ENCODE measurements at places on chromosomes 13 and 19.

DNA sequence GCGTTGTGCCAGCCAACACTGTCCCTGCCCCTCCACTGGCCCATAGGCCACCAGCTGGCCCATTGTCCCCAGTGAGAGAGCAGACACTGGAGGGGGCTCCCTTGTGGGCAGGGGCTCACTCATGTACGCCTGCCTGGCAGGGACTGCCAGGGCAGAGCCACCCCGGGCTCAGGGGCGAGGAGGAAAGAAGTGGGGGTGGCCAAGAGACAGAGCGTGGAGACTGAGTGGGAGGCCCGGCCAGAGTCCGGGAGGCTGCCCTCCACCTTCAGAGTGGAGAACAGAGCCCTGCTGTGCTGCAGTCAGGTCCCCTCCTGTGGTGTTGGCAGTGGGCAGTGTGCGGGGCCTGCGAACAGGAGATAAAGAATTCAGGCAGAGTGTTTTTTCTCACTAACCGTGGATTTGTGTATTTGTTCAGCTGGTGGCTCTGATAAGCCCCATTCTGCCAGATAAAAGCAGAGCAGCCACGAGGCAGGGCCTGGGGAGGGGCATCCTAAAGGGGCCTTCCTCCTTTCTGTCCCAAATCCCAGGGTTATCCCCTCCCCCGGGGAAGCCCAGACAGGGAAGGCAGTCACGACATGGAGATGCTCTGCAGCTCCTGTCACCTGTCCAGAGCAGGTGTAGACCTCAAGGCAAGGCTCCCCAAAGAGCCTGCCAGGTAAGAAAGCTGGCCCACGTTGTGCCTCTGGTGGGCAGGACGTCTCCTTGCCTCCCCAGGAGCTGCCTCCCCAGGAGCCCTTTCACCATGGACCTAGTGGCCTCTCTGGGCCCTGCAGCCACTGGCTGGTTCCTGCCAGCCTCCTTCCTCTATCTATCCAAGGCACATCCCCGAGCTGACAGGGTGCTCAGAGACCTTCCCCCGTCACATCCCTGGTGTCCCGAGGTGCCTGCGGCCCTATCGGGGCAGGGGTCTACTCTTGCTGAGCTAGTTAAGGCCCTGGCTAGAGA lies 33.0 kb downstream of the LYL1 start:
- no peak for DNase-seq

DNA sequence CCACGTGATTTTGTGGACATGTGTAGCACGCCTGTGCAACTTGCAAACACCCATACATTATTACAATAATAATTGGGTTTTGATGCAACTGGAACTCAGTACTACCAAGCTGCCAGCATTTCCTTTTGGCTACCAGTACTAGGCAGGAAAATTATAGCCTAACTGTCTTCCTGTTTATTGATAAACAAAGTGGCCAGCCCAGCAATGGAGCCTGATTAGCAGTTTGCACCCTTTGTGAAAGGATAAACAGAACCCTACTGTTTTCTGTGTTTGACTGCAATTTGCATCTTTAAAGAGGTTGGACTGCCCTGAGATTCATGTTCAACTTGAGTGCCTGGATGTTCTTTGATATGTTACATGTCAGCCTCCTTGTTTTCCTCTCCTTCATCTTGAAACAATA lies 173.9 kb downstream of the ZIC5 start:
- DNase-seq: no peak

DNA sequence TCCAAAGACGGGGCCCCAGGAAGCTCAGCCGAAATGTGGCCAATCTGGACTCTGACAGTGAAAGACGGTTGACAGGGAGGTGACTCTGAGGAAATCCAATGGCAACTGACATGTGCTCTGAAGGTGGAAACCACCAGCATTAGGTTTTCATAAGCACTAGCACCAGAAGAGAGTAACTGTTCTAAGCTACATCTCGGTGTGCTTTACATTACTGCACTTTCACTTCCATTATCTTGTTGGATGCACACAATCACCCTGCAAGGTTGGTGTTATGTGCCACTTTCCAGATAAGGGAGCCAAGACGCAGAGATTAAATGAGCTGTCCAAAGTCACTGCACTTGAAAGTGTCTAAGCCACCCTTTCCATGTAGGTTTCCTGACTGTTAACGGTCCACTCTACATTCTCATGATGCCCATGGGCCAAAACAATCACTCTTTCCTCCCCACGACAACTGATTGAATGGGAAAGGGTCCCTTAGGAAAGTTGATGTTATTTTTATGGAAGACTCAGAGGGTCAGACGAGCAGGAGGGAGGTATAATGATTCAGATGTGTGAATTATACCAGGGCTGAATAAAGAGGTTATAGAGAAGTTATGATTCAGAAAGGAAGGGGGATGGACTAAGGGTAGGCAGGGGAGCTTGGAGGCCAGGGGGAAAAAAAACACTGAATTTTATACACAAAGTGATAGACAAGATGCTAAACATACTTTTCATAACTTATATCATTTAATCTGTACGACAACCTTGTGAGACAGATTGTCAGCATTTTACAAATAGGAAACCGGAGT lies 52.8 kb downstream of the RUBCNL start:
- DNase-seq: no peak

DNA sequence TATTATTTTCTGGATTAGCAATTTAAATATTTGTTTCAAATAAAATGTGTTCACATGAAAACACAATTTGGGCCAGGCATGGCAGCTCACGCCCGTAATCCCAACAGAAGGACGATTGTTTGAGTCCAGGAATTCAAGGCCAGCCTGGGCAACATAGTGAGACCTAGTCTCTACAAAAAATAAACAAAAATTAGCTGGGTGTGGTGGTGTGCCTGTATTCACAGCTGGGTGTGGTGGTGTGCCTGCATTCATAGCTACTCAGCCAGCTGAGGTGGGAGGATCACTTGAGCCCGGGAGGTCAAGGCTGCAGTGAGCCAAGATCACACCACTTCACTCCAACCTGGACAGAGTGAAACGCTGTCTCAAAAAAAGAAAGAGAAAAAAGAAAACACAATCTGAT lies 46.4 kb downstream of the KPNA3 start:
- DNase-seq: no peak

GRCh38 chr19:29952646-29953045 lies 10.6 kb downstream of the URI1 start:
- no peak for DNase-seq

GRCh38 chr13:30857636-30858035 lies 48.4 kb upstream of the MEDAG start:
- DNase-seq: no peak
